ENCODE measurements at places on chromosomes 11 and 22. TPM values are rescaled to one million over a fixed set of nuclear protein-coding genes. Genes with fewer than 3 reads are reported as not detected.

SLC5A1 gene
- not detected for total RNA-seq

RIMBP3B gene
- 0.68 TPM for total RNA-seq

DNA sequence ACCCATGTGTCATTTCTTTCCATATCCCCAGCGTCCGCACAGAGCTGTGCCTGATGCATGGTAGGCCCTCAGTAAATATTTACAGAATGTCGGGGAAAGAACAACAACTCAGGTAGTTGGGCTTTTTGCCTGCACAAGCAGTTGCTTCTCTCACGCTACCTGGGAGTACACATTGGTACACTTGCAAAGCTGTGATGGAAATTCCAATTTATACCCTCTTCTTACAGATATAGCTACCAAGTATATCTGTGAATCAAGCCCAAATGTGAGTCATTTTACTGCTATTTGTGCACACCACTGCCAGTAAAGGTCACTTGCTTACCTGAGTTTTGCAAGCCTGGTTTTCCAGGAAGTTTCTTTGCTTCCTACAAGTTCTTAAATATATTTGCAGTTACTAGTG, 333.0 kb upstream of the NARS2 start:
- no peak overlapping the region for H3K4me3 ChIP-seq
- DNase-seq = no peak
- H3K4me1 ChIP-seq = no peaks in the 10 kb centered on the region
- peaks cover 1% of the 10 kb centered on the region for H3K27me3 ChIP-seq
- H3K27ac ChIP-seq = no peak overlapping the region

- DNase-seq = no peak
- H3K4me1 ChIP-seq = peaks cover 25% of the 10 kb centered on the region
- no peak overlapping the region for H3K4me3 ChIP-seq
- H3K36me3 ChIP-seq = peaks cover 18% of the 10 kb centered on the region
These were observed 2.9 kb downstream of the MGAT3 start for GRCh38 chr22:39459681-39460080.

- no peak for DNase-seq
- H3K36me3 ChIP-seq = peaks cover 24% of the 10 kb centered on the region
- no peak overlapping the region for H3K4me3 ChIP-seq
- H3K27me3 ChIP-seq = no peaks in the 10 kb centered on the region
- peak overlapping the region; percentile 43 for H3K27ac ChIP-seq
These were observed 552 bp downstream of the RIN1 start for GRCh38 chr11:66335531-66336233.
